Neural progenitor cell (in vitro differentiated cells): ENCODE measurements at places on chromosomes 1 and 21. TPM values are rescaled to one million over a fixed set of nuclear protein-coding genes. Genes with fewer than 3 reads are reported as not detected.

DNA sequence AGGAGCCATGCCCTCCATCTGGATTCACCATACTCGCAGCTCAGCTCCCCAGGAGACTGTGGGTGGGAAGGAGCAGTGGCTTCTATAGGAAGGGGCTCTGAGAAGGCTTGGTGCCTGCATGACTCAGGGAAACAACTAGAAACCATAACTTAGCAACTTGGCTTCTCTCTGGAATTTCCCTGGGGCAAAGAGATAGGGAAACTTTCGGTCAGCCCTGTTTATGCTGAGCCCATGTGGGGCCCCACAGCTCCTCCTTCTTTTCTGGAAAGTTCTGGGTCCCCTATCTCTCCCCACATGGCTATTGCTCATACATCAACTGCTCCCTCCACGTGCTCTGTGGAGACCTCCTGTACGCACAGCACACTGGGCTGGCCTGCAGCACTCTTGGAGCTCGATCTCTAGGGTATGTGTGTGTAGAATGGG lies 39.3 kb downstream of the PLEKHA6 start:
- no peaks in the 10 kb centered on the region for H3K27me3 ChIP-seq
- no peak overlapping the region for H3K4me3 ChIP-seq
- peaks cover 19% of the 10 kb centered on the region for H3K4me1 ChIP-seq
- no peak overlapping the region for H3K27ac ChIP-seq
- no peaks in the 10 kb centered on the region for H3K36me3 ChIP-seq

GRCh38 chr1:55519937-55520683 lies 304.9 kb upstream of the USP24 start:
- no peak for DNase-seq
- H3K36me3 ChIP-seq = no peaks in the 10 kb centered on the region
- H3K27me3 ChIP-seq = no peaks in the 10 kb centered on the region
- H3K4me1 ChIP-seq = no peaks in the 10 kb centered on the region

- no peak overlapping the region for H3K4me3 ChIP-seq
- DNase-seq = no peak
- H3K36me3 ChIP-seq = no peaks in the 10 kb centered on the region
- no peak overlapping the region for H3K27ac ChIP-seq
Measured at GRCh38 chr1:234489698-234490077, 10.7 kb upstream of the TARBP1 start.

GRCh38 chr21:21463456-21463855 lies 465.2 kb downstream of the NCAM2 start:
- H3K4me1 ChIP-seq = no peaks in the 10 kb centered on the region
- no peak overlapping the region for H3K4me3 ChIP-seq
- no peaks in the 10 kb centered on the region for H3K27me3 ChIP-seq
- H3K27ac ChIP-seq = no peak overlapping the region

HPCA gene
- 1.0 TPM in 1 of 2 replicates, not detected in the other for total RNA-seq
